ENCODE measurements at places on chromosomes 4 and X.

DNA sequence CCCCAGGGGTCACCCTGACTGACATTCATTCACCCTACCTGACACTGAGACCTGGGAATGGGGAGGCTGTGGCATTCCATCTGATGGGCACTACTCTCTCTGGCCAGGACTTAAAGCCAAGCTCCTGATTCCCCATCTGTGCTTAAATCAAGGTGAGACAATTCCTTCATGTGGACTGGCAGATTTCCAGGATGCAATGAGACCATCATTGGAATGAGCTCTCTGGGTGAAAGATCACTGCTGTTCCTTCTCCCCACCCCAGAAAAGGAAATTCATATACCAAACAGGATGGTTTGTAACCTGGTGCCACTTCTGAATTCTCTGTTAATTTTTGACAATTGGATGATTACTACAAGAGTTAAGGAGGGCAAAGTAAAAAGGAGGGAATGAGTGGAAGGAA, 354.8 kb downstream of the MID1IP1 start:
- no peak for DNase-seq

- peak; percentile 46 for DNase-seq
These were observed 902.3 kb upstream of the SLIT2 start for GRCh38 chr4:19349416-19349815.

DNA sequence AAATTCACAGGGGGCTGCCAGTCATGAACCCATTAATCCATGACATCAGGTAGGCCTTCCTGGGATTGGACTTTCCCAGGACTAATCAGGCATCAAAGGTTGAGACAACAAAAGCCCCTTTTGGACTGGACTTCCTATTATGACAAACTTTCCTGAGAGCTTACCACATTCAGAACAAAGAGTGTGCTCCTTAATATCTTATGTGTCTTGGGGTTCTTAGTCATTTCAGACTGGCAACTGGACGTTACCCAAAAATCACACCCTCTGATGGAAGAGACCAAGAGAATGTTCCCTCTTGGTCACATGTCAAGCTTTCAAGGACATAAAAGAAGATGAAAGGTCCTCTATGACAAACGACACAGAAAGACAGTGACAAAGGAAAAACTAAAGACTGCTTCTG, 31.6 kb upstream of the PPP1R2C start:
- no peak for DNase-seq

- no peak for DNase-seq
These were observed 2.9 kb downstream of the MSL3 start for GRCh38 chrX:11760958-11761357.

DNA sequence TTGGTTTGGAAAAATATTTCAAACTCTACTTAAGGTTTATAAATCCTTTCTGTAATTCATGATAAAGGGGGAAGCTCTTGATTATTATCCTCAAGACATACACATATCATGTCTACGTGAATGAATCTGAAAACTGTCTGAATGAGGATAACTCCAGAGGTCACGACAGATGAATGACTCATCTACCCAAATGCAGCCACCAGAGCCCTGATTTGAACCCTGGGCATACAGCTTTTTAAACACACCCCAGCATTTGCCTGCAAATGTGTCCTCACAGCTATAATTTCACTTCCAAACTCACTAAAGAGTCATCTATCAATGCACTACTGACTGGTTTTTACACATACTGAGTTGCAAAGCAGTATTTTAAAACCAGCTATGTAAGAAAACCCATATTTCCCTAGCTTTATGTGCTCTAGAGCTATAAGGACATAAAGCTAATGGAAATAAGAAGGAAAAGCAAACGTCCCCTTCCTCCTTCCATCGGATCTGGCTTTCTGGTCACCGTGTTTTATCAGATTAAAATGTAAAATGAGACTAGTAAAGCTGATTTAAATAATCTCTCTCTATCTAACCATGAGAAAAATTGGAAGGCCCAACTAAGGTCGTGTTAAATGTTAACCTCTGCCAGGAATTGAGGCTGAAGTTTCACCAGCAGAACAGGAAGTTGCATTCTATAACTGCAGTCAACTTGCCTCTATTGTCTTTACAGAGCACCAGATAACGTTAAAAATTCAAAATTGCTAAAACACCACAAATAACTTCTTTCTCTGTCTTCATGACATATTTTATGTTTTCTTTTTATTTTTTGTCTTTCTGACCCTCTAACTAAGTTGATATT, 63.1 kb upstream of the SPP1 start:
- DNase-seq, result no peak

GRCh38 chr4:72319601-72320021, 249.4 kb downstream of the ADAMTS3 start:
- peak; percentile 82 for DNase-seq

DNA sequence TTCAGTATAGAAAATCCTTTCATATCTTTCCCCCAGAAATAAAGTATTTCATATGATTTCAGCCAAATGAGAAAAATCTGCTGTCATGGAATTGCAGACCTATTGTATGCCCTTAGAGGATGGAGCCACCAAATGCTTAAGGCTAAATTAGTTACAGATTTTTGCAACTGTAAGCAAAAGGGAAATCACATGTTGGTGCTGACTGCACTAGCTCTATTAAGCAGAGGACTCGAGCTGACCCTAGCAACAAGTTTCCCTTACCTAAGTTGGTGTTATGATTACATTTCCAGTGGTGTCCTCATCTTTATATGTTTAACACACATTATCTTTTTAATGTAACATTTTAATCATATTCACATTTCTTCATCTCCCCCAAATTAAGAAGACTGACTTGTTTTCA, 58.3 kb upstream of the DOCK11 start:
- DNase-seq, result no peak

DNA sequence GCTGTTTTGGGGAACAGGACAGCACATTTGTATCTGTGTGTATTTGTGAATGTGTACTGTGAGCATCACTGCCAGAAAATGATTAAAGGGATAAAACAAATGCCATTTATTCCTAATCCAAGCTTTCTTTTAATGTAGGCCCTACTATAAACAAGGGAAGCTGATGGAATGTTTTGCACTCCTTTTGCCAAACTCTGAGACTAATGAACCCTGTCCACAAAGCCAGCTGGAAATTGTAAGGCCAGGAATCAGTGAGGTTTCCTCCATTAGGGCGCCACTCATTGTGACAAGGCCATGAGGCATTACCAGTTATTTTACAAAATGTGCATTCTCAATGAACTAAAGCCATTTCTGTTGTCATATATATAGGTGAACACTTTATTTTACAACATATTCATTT, 163.0 kb upstream of the NAP1L5 start:
- DNase-seq, result no peak

DNA sequence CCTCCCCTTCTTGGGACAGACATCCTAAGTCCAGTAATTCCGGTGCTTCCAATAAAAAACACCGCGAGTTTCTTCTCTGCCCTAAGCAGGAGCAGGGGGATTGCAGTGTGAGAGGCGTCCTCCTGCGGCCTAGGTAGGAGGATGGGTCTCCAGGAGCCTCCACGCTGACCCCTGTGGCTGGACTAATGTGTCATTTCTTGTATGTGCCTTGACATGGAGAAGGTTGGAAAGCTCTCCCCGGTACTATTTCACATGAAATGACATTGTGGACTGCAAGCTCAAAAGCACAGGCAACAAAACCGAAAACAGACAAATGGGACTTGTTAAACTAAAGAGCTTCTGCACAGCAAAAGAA, 66.6 kb upstream of the ENPP6 start:
- no peak for DNase-seq

- peak; percentile 69 for DNase-seq
These were observed 241.2 kb upstream of the CTSO start for GRCh38 chr4:156194896-156195295.

GRCh38 chrX:45196701-45197100, 4.0 kb downstream of the DIPK2B start:
- DNase-seq, result no peak

DNA sequence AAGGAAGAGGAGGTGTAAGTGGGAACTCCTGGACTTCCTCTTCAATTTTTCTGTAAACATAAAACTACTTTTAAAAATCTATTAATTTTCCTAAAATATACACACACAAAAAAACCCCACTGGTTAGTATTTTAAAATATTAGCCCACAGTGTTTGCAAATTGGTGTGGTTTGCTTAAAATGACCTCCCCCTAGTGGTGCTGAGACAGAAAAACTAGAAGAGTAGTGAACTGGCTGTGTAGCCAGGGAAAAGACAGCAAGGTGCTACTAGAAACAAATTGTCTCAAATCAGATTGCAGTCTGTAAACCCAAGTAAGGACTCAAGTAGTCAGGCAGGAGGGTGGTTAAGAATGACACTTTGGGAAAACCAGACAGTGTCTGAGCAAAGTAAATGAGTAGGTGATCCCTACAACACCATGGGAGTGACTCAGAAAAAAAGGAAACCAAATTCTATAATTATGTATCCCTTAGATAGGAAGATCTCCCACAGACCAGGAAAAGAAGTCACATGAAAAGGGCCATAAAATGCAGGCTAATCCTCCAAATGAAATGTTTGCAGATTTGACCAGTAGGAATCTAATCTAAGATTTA, 26.0 kb downstream of the AMTN start:
- peak; percentile 47 for DNase-seq
